Stimulated activated CD4-positive, alpha-beta T cell treated with anti-CD3 and anti-CD28 coated beads, Interleukin-1b, Interleukin-23, amount 100 ng/mL, for 1 hour (primary cell): ENCODE measurements at places on chromosomes 13 and 19.

DNA sequence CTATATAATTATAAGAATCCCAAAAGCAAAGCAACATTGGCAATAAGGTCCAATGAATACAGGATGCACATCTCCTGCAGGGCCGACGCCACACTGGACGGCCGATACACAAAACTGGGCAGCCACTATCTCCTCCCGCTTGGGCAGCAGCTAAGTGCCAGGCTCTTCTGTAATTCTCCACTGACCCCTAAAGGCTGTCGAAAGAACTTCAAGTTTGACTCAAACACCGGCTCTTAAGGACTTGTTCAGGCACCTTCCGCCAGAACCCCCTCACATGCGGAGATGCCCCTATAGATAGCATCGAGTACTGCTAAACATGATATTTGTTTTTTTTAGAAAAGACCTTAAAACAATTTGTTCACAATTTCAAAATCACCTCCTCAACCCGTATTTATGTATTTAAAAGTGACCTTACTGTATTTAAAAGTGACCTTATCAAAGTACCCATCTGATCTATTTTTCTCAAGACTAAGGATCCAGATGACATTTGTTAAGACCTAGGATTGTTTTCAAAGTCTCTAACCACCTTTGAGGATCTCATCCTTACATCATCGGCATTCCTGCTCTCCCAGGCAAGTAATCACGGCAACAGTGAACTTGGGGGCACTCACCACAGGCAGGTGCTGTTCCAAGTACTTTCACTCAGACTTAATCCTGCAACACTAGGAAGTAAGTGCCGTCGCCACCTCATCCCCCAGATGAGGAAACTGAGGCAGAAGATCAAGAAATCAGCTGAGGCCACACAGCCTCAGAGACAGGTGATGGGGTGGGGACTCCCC, 77.8 kb downstream of the TUBGCP3 start:
- no peak for DNase-seq

GRCh38 chr19:3494051-3494450, 6.4 kb downstream of the DOHH start:
- DNase-seq = no peak

GRCh38 chr19:12913011-12913561, 6.0 kb downstream of the SYCE2 start:
- DNase-seq = no peak

DNA sequence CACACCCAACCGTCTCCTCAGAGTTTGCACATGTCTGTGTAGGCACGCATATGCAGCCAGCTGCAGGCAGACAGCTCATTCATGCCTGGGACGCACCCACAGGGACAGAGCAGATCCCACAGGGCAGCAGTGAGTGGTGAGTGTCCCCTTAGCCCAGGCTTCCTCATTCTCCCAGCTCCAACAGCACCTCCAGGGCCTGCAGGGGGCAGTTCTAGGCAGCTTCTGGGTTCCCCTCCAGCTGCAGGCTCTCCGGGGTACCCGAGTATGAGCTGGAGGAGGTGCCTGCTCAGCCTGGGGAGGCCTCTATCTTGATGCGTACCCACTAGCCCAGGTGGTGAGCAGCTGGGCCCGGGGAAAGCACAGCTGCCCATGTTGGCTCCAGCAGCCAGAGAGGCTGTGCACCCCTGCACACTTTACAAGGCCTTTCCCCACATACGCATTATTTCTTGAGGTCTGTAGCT, 1.3 kb upstream of the SHANK1 start:
- no peak for DNase-seq

- no peak for DNase-seq
Measured at GRCh38 chr19:47725759-47726401, 12.7 kb downstream of the EHD2 start.

DNA sequence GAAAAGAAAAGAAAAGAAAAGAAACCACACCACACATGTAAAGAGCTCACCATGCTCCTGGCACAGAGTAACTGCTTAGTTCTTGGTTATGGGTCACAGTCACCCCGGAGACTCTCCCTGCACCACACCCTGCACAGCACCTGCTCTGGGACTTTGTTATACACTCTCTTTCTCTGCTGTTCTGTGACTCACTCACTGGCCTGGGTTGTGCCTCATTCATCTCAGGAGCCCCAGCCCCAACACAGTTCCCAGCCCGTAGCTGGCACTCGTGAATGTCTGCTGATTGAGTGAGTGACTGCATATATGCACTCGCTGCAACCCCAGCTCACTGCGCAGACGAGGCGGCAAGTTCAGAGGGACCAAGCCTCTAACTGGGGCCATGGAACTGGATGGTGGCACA, 22.9 kb upstream of the ZNF507 start:
- no peak for DNase-seq

- DNase-seq = no peak
Measured at GRCh38 chr13:42106998-42107397, 58.5 kb downstream of the DGKH start.

DNA sequence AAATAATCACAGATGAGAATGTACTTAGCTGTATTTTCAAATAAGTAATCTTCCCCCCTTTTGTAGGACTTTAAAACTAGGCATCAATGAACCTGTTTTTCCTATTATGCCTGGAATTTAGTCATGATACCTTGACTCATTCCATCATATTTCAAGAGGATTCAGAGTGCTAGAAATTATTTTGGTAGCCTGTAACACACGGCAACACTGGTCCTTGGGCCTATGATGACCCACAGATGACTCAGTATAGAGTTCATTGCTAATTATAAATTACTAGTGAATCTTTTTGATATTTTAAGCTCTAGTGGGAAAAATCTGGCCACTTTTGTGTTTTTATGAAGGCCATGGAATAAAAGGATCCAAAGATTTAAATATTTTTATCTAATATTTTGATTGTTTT, 26.0 kb upstream of the GARRE1 start:
- DNase-seq = no peak

GRCh38 chr13:87042946-87043345, 628.2 kb upstream of the SLITRK5 start:
- DNase-seq = no peak

DNA sequence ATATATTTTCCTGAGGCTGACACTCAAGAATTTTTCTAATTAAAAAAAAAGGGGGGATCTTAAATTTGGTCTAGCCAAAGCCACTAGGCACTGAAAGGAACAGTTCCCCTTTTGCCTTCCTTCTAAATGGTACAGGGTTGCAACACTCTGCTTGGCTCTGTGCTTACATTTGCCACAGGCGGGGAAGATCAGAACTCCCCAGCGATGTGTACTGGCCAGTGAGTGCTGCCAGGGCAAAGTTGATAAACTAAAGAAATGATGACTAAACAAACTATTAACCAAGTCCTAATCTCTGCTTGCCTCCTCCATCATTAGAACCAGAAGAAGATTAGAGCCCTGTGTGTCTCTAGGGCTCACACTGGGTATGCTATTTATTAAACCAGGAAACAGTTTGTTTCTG, 75.3 kb upstream of the SCEL start:
- no peak for DNase-seq

GRCh38 chr19:35843676-35844481, 8.4 kb downstream of the NPHS1 start:
- DNase-seq = no peak

DNA sequence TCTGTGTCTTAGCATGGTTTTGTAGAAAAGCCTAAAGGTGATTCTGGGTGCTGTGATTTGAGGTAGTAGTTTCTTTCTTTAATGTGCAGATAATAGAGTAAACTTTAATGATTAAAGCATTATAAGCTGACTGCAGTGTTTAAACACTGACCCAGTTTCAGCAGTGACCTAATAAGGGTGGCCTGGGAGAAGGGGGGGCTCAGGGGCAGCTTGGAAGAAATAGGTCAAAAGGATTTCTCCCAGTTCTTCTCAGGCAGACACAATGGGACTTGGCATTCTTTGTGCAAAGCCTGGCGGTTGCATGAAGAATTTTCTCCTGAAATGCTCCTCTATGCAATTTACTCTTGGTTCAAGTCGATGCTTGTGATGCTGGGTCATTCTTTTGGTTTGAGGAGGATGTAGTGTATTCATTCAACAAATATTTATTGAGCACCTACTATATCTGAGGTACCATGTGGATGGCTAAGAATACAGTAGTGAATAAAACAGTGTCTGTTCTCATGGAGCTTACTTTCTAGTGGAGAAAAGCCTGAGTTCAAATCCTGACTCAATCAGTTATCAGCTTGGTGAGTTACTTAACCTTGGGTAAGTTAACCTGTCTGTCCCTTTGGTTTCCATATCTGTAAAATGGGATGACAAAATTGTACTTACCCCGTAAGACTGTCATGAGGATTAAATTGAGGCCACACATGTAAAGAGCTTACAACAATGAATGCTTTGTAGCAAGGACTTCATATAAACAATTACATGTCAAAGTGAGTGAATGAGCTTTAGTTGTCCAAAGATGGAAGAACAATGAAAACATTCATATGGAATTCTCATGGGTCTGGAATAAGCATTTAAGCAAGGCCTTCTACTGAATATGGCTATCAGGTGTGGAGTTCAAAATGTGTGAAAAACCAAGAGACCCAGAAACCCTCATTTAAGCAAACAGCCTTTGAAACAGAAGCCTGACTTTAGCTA, 210.2 kb downstream of the KCNRG start:
- DNase-seq = no peak

DNA sequence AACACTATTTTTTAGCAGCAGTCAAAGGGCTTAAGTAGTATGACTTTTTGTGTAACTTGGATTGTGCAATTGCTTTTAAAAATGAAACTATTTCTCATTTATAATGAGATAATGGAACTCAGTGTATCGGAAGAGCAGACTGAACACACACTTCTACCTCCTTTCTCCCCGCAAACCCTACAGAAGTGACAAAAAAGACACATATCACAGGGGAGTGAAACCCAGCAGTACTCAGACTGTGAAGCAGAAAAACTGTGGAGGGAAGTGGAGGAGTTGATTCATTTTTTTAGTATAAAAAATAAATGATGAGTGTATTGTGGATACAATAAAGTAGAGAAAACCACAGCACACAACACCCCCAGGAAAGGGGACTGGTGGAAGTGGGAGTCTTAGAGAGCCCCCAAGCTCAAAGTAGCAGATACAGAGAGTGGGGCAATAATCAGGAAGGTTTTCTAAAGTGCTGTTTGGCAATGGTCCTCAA, 9.7 kb downstream of the LPAR6 start:
- DNase-seq = no peak

DNA sequence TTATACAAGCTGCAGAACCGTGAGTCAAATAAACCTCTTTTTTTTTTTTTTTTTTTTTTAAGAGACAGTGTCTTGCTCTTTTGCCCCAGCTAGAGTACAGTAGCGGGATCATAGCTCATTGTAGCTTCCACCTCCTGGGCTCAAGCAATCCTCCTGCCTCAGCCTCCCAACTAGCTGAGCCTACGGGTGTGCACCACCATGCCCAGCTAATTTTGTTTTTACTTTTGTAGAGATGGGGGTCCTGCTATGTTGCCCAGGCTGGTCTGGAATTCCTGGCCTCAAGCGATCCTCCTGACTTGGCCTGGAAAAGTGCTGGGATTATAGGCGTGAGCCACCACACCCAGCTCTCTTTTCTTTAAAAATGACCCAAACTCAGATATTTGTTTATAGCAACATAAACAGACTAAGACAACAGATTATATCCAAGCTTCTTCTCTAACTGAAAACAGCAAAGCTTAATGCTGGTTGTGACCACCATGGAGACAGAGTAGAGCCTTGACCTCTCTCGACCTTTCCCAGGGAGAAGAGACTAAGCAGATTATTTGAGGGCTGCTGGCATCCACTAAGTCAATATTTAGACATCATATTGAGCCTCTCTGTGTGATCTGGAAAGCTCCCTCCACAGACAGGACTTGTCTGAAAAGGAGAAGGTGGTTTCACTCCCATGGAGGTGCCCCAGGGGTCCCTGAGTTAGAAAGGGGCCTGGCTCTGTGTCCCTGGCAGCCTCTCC, 150.0 kb downstream of the KCTD15 start:
- no peak for DNase-seq

DNA sequence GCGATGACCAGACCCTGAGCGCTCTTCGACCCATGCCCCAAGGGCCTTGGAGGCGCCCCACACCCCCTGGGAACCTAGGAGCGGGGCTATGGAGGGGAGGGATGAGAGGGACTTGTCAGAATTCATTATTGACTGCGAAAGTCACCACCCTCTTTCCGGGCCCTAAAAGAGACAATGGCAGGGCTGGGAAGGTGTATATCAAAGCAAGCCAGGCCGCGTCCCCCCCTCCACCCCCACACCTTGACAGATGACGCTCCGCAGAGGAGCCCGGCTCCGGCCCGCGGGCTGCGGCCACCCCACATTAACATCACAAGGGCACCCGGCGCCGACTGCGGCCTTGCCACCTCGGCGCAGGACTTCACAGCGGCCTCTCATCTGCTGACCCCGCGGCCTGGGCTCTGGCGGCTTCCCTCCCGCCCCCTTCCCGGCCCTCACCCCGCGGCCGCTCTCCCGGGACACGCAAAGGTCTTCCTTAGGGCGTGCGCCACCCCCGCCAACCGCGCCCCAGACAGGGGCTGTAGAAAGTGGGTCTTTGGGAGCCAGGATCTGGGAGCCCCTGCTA, 2.4 kb downstream of the CDX2 start:
- no peak for DNase-seq

DNA sequence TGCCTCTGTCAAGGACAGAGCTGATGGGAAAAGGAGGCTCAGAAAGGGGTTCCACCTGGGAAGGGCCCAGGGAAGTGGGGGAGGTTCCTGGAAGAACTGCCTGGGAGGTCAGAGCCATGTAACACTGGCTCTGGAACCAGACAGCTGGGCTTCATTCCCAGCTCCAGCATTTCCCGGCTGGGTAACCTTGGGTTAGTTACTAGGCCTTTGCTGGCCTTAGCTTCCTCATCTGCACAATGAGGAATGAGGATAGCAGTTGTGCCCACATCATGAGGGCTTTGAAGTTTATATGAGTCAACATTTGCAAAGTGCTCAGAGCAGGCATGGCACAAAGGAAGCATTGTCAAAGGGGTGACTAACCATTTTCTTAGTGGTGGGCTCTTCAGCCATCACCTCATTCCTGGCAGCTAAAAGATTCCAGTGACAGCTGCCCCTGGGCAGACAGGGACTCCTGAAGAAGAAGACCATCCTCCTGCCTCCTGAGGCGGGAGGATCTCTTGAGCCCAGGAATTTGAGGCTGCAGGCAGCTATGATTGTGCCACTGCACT, 1.7 kb upstream of the DNAJB1 start:
- DNase-seq = no peak

GRCh38 chr13:93420206-93420605, 193.6 kb downstream of the GPC6 start:
- no peak for DNase-seq

DNA sequence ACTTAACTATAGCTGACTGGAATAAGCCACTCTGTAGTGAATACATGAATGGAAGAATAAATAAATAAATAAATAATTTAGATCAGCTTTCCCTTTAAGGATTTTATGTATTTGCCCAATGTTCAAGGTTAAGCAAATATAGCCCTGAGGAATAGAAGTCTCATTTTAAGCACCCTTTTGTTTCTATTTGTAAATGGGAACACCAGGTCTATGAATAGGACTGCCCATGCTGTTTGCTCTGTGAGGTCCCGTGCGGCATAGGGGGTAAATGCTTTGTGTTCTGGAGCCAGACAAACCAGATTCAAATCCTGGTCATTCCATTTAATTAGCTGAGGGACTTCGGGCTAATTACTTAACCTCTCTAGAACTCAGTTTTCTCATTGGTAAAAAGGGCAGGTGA, 29.3 kb downstream of the CBY2 start:
- no peak for DNase-seq
